T-cell (primary cell): ENCODE measurements at places on chromosomes 12 and 14.

GRCh38 chr14:70857496-70857890 is 48.2 kb upstream of the MAP3K9 start:
- DNase-seq = no peak

DNA sequence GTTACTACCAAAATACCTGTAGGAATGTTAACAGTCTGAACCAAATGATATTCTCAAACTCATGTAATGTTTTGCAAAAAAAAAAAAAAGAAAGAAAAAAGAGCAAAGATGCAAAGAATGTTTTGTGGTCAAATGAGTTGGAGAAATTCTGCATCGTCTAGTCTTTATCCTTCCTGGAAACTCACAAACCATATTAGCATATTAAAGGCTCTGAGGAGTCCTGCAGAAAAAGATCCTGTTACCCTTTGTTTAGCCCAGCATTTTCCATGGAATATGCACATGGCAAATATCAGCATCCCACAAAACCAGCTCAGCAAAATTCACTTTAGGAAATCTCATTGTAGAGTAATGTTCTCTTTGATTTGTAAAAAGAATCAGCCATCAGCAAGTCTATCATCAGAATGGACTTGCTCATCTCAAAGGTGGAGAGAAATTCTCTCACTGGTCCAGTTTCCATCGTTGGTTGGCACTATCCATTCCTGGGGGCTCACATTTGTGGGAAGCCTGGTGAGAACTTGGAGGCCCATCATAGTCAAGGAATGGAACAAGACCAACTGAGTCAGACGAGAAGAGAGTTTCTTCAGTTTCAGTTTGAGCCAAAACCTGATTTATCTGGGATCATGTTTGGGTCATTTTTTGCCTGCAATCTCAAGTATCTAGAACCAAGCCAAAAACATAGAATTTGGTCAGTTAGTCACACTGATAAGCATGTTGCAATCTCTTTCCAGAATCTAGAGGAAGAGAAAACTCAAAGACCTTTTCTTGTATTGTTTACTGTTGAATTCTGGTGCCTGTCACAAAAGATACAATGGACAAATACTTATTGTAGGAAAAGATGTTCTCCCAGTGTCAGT is 129.8 kb downstream of the TBX5 start:
- no peak for DNase-seq

GRCh38 chr12:11836282-11837151 is 187.0 kb downstream of the ETV6 start:
- peak; percentile 13 for DNase-seq

DNA sequence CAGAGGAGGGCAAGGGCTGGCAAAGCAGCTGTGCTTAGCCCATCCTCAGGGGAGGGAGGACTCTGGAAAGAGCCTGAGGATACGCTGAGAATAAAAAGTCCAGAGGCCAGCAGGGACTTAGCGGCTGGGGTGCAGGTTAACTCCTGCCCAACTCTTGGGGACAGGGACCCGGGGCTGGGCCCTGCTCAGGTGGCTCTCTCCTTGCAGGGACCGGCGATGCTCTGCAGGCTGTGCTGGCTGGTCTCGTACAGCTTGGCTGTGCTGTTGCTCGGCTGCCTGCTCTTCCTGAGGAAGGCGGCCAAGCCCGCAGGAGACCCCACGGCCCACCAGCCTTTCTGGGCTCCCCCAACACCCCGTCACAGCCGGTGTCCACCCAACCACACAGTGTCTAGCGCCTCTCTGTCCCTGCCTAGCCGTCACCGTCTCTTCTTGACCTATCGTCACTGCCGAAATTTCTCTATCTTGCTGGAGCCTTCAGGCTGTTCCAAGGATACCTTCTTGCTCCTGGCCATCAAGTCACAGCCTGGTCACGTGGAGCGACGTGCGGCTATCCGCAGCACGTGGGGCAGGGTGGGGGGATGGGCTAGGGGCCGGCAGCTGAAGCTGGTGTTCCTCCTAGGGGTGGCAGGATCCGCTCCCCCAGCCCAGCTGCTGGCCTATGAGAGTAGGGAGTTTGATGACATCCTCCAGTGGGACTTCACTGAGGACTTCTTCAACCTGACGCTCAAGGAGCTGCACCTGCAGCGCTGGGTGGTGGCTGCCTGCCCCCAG is 2.8 kb downstream of the B3GNT4 start:
- no peak for DNase-seq

DNA sequence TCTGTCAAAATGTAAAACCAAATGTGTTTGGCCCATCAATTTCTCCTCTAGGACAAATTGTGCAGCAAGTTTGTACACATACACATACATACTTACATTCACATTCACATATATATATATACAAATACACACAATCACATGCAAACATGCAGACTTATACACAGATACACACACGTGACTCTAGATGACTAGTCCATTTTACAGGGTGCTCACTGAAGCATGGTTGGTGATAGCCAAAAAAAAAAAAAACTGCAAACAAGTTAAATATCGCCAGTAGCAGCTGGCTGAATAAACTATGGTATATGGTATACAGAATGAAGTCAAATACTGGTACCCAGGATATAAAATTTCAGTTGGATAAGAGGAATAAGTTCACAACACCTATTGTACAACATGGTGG is 77.9 kb downstream of the SLC25A21 start:
- no peak for DNase-seq

GRCh38 chr12:49647827-49648711 is 24.7 kb downstream of the PRPF40B start:
- DNase-seq = no peak

DNA sequence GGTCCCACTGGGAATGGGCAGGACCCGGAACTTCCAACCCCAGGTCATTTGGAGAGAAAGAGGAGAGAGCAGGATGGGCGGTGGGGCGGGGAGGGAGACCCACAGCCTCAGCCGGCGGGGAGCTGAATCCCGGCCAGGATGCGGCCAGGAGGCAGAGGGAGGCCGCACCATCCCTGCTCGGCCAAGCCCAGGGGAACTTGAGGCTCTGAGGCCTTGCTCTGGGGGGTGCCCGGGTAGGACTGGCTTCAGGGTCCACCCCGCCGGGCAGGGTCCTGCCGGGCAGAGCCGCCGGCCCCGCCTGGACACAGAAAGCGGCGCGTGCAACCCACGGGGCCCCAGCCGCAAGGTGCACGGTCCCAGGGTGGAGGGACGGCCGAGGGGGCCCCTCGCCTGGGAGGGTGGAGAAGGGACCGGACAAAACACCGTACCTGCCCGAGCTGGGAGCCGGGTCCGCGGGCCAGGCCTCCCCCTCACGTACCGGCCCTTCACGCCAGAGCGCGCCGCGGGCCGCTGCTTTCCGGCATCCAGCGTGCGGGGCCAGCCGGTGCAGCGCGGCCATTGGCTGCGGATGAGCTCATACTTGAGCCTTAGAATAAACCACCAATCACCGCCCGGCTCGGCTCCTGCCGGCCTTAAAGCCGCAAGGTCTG is at the start of gene RPS6KL1:
Gene RPS6KL1 (minus strand): TSS at position 509 of the 650 bp plus-strand sequence. CDS start 1,719 bp downstream, outside the sequence.
- DNase-seq = peak; percentile 68

DNA sequence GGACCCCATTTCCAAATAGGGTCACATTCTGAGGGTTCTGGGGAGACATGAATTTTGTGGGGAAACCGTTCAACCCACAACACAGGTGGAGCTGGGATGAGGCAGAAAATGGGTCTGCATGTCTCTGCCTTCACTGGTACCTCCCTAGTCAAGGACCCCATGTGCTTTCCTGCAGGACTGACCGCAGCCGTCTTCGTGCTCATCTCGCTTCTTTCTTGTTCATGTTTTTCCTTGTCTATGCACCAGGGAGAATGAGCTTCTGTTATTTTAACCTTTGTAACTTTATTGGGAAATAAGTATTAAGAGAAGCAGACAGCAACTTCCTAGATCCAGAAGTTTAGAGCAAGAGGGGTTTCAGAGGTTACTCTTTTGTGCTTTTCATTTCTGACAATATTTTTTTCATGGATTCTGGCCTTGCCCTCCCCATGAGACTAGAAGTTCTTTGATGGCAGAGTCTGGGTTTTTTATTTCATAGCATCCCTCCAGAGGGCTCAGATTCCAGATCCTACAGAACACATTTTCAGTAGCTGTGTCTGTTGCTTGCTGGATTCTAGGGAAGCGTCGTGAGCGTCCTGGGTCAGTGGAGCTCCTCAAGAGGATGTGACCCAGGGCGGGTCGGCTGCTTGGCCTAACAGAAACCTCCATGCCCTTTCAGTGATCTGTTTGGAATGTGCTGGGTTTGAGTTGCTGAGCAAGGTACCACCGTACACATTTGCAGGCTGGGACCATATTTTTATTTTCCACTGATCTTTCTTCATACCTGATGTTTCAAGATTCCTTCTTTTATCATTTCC is 104.2 kb downstream of the ADGRD1 start:
- DNase-seq = no peak

- no peak for DNase-seq
Measured at GRCh38 chr12:71804505-71804904, 35.1 kb upstream of the TBC1D15 start.

GRCh38 chr12:64840119-64840518 is 15.7 kb downstream of the TBC1D30 start:
- DNase-seq = no peak

DNA sequence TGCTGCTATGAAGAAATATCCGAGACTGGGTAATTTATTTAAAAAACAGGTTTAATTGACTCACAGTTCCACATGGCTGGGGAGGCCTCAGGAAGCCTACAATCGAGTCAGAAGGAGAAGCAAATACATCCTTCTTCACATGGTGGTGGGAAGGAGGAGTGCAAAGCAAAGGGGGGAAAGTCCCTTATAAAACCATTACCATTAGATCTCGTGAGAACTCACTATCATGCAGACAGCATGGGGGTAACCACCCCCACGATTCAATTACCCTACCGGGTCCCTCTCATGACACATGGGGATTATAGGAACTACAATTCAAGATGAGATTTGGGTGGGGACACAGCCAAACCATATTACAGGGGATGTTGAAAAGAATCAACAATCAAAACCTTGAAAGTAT is 74.9 kb downstream of the PPM1H start:
- no peak for DNase-seq

DNA sequence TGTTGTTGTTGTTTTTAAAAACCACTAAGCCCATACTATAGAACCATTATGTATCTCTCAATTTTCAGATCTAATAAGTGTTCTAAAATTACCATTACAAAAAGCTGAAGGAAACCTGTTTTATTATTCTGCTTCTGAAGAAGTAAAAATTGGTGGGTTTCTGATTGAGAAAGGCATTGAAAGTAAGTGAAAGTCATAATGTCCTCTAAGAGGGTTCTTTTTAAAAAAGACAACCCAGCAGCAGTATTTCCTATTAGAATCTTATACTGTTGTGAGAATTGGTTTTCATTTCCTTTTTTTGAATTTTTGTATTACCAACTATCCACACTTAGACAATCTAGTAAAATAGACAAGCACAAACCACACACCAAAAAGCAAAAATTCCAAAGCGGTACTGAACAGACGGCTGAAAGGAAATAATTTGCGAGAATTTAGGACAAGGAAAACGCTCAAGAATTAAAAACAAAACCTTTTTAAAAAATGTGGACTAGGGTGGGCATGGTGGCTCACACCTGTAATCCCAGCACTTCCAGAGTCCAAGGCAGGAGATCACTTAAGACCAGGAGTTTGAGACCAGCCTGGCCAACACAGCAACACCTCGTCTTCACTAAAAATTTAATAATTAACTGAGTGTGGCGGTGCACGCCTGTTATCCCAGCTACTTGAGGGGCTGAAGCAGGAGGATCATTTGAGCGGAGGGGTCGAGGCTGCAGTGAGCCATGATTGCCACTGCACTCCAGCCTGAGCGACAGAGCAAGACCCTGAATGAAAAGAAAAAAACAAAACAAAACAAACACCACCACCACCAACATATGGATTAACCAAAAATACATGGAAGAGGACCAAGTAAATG is 66.7 kb upstream of the AP4S1 start:
- DNase-seq = no peak

DNA sequence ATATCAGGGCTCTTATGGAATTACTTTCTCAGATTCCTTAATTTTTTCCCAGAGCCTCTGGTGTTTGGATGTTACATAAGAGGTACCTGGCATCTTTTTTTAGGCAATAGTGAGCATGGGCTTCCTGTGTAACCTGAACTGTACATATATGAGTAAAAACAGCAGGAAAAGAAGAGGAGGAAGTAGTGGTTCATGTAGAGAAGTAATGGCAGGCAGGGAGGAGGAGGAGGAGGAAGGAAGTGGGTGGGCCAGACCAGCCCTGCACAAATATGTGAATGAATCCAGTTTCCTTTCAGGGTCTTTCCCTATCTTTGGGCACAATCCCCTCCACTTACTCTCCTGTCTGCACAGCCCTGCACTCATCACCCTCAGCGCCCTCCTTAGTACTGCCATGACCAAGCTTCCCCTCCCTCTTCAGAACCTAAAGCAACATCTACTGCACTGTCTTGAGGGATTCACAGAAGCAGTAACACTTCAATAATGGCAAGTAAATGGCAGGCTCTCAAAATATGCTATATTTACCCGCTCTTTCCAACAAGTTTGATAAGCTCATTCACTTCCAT is 40.9 kb upstream of the GSG1 start:
- no peak for DNase-seq

GRCh38 chr14:36591482-36591881 is 9.1 kb upstream of the NKX2-8 start:
- DNase-seq = no peak

DNA sequence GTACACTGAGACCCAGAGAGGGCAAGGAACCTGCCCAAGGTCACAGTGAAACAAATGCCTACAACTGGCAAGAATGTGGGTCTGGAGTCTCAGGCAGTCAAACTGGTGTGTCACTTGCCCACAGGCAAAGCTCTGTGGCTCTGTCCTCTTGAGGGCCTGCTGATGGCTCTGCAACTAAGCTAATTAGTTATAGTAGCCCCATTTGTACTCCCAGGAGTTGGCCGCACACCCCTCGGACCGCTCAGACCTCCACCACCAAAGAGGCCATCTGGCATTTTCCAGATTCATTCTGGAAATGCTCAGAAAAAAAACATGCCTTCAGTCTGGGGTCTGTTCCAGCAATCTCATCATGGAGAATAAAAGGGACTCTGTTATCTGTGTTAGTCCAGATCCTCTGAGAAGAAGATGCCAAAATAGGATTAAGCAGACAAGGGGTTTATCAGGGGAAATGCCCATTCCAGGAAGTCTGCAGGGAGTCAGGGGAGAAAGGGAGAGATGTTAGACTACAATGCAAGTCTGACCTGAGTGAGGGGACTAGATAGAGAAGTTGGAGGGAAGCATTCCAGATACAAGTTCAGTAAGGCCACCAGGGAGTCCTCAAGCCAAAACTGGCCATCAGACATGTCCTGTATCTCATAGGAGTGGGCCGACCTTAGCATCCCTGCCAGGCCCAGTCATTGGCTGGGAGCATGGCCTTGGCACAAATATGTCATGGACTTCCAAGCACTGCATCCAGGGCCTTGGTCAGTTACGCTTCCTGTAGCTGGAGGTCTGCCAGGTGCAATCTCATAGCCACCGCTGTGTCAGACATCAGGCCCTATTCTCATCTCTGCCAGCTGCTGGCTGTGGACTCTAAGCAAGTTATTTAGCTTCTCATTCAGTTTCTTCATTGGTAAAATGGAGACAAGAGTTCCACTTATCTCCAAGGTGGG is 15.4 kb upstream of the OAS1 start:
- DNase-seq = no peak

GRCh38 chr14:29222671-29223268 is 456.2 kb downstream of the FOXG1 start:
- no peak for DNase-seq

DNA sequence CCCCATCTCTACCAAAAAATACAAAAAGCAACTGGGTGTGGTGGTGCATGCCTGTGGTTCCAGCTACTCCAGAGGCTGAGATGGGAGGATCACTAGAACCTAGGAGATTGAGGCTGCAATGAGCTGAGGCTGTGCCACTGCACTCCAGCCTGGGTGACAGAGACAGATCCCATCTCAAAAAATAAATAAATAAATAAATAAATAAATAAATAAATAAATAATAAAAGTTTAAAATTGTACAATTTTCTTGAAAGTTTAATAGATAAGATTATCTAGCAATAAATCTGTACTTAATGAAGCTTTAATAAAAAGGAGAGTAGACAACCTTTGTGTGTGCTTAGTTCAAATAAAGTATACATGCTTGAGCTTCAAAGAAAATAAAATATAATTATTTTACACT is 310.0 kb upstream of the LRIG3 start:
- DNase-seq = no peak
